ENCODE measurements at places on chromosomes 11 and 22.
A peak's percentile ranks its signal among the peaks of the same experiment; 100 is the strongest.

DNA sequence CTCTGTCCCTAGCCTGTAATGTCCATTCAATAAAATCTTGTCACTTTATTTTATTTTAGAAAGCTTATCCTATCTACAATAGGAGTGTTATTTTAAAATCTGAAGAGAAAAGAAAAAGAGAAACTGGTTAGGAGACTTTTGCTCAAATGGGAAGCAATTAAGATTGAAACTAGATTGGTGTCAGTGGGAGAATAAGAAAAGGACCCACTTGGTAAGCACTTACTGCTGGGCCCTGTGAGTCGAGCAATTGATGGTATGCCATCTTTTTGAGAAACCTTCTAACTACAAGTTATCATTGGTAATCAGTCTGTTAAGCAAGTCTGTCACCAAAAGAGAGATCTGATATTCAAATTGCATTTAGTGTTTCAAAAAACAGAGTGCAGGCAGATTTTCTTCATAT is 258.4 kb downstream of the GRM5 start:
- no peak for DNase-seq

DNA sequence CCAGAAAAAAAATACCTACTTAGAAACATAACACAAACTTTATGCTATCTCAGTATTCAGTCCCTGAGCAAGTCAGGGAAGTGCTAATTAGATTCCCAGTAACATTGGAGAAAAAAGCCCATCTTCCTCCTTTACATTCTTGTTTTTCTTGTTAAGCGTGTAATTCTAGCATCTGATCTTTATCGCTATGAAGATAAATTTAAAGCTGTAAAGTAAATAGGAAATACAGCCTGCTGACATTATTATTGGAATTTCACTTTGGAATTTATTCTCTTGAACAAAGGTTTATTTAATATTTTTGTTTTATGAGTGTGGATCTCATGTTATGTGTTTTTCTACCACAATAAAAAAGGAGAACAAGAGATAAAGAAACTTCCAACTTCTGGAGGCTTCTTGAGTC is 13.9 kb downstream of the ALKBH3 start:
- no peak for DNase-seq

- DNase-seq, result no peak
Measured at GRCh38 chr11:72617080-72617762, 57.0 kb downstream of the PDE2A start.

DNA sequence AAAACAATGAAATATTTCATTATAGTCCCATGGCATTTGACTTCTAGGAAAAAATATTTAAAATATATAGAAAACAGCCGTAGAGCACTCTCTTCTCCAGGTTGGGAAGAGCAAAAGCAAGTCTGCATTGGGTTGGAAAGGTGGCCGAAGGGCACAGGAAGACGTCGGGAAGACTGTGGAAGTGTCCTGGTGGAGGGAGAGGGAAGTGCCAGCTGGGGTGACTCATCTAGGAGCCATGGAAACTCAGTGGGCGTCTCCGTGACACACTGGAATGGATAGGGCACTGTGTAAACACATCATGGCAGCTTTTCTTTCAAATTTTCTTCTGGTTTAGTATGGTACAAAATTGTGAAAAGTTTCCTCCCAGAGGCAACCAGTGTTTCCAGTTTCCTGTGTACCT is 12.7 kb downstream of the GTPBP1 start:
- DNase-seq, result no peak

- peak; percentile 45 for DNase-seq
Measured at GRCh38 chr11:45233121-45233803, 52.9 kb downstream of the SYT13 start.

Data from stimulated activated CD4-positive, alpha-beta T cell treated with anti-CD3 and anti-CD28 coated beads, Interleukin-15, amount 100 ng/mL, for 1 hour (primary cell).